CD4-positive, alpha-beta T cell (primary cell): ENCODE measurements at places on chromosomes 12 and 14.
A peak's percentile ranks its signal among the peaks of the same experiment; 100 is the strongest.

DNA sequence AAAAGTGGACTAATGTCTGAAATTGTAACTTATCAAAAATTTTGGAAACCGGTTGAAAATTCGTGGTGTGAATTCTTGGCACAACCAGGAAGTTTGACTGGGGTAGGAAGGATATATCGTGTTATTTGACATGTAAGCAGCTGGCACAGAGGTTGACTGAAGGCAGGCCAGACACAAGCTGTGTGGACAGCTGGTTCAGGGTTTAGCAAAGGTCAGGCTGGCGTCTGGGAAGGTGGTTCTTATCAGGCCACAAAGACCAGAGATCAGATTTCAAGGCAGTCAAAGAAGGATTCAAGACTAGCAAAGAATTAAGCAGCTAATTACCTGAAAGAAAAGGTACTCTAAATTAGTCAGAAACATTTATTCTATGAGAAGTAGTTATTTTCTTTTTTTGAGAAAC, 450.2 kb upstream of the MDGA2 start:
- DNase-seq, result no peak

GRCh38 chr14:90609376-90609775, 206.9 kb downstream of the TTC7B start:
- no peak for DNase-seq

GRCh38 chr12:83841620-83842019, 1071.0 kb downstream of the SLC6A15 start:
- DNase-seq, result no peak

DNA sequence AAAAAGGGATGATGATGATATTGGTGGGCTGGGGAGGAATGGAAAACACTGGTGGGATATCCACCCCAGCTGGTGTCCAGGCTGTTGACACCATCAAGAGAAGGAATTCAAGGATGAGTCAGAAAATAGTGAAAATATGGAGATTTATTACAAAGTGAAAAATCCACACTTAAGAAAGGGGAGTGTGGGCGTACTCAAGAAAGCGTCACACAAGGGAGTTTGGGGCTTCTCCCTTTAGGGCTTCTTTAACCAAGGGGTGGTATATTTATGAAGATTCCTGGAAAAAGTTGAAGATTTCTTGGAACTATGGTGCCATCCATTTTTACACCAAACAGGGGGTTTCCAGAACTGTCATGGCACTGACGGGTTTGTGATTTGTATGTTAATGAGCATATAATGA, 63.1 kb upstream of the ARID2 start:
- DNase-seq, result no peak

GRCh38 chr12:24695657-24696329, 253.1 kb downstream of the BCAT1 start:
- no peak for DNase-seq

GRCh38 chr12:89760783-89761182, 52.1 kb upstream of the ATP2B1 start:
- no peak for DNase-seq

DNA sequence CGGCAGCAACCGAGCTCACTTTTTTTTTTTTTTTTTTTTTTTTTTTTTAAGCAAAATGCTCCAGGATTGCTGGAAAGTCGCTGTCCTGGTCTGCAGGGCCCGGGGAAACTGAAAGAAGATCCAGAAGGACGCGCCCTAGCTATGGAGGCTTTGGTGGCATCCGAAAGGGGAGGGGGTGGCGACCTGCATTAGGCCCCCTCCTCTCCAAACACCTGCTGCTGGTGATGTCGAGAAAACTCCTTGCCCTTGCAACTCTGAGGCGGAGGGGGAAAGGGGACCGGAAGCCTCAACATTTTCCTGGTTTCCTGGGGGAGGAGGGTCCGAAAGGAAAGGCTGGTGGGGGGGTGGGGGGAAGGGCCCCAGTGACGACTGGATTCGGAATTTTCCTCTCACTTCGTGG, 421.1 kb downstream of the VRK1 start:
- DNase-seq, result no peak

- DNase-seq, result no peak
Measured at GRCh38 chr12:124744273-124744640, 119.4 kb downstream of the SCARB1 start.

DNA sequence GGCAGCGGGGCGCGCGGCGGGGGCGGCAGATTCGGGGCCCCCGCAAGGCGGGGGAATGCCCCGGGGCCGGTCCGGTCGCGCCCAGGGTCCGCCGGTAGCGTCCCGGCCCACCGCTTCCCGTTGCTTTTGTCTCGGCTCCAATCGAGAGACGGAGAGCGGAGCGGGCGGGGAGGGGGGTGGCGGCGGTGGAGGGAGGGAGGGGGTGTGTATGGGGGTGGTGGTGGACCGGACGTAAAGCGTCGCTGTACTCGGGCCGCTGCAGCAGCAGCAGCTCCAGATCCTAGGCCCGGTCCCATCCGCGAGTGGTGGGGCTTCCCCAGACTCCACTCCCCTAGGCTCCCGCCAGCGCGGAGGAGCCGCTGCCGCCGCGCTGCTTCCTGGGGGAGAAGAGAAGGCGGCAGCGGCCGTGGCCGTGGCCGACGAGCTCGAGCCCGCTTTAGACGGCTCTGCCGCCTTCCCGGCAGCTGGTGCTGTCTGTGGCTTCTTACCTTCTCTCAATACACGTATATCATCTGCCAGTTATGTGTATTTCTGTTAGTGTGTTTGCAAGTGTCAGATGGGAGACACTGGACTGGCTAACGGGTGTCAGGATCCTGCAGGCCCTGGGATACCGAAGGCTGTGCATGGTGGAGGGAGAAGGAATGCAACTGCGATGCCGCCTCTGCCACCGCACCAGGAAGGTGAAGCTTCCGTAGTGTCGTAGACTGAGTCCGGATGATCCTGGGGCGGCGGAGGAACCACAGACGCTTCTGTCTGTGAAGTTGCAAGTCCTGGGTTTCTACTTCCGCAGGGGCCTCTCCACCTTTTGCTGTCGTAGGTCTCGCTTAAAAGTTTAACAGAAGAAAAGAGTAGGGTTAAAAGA, 508 bp downstream of the CNOT2 start:
- peak; percentile 62 for DNase-seq

GRCh38 chr14:22794551-22794951, 20.7 kb downstream of the SLC7A7 start:
- no peak for DNase-seq

DNA sequence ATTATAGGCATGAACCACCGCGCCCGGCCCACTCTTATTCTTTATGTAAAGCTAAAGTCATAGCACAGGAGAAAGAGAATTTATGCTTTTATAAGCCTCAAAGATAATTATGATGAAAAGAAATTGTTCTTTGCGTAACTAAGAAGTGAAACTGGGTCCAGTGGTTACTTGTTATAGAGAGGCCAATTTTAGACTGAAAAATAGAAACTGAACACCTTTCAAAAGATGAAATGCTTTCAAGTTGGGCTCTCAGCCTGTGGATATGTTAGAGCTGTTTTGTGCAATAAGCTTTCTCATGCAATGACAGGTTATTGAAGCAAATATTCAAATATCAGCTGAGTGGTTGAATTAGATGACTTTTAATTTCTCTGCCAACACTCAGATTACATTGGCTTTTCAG, 7.9 kb downstream of the TMEM253 start:
- no peak for DNase-seq

- peak; percentile 85 for DNase-seq
Measured at GRCh38 chr12:121802843-121803698, 738 bp upstream of the SETD1B start.

DNA sequence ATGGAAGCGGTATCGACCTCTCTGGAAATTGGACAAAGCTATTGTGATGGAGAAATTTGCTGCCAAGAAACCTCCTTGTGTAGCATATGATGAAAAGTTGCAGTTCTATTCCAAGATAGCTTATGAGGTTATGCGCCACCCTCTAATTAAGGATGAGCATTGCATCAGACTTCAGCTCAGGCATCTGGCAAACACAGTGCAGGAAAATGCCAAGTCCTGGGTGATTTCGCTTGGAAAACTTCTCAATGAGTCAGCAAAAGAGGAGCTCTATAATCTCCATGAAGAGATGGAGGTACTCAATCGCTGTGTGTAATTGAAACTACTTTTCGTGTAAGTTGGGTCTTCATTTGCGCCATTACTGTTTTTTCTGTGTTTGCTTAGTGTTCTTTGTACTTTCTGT, 51.2 kb downstream of the DNAH10 start:
- no peak for DNase-seq

DNA sequence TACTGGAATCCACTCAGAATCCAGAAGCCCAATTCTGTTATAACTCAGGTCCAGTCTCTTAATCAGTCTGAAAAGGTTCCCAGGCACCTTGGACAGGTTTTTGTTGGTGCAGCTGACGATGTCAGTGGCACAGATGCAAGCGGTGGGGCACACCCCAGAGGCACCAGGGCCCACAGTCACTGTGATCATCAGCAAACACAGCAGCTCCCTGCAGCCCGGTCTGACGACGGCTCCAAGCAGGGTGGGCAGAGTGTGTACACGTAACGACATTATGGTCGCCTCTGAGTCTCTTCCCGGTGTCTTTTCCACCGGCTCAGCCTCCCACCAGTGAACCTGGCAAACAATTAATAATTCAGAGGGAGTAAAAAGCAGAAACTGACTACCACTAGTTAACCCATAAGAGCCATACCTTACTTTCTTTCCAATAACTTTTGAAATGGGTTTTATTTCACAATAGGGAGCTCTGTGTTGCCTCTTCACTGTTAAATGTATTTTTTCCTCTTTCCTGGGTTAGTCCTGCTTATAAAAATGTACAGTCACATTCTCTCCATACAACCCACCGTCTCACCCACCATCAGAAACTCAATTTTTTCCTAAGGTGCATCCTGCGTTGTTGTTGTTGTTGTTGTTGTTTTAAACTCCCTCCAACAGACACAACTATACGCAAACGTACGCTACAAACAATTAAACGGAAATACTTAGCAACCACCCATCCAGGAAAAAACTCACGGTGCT, 521 bp upstream of the PCED1B start:
- peak; percentile 63 for DNase-seq

- no peak for DNase-seq
Measured at GRCh38 chr12:42673535-42673934, 84.0 kb upstream of the PRICKLE1 start.

DNA sequence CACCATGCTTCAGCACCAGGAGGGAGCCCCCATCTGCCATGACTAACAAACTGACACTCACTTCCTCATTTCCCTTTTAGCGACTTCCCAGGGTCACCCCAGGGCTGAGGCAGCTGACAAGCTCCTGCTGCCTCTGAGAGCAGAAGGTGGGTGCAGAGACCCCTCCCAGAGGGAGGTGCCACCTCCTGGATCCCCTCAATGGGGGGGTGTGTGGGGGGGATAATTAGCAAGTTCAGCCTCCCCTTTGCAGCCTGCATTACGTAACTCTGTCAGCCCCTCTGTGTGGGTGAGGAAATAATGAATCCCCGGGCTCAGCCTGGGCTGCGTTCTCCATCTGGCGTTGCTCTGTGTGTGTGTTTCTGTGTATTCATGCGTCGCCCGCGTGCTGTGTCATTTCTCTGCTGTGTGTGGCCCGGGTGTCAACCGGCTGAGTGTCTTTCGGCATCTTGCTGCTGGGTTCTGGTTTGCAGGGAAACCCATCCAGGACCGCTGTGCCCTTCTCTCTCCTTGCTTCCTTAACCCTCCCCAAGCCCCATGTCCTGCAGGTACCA, 28.0 kb downstream of the NOS1 start:
- no peak for DNase-seq

DNA sequence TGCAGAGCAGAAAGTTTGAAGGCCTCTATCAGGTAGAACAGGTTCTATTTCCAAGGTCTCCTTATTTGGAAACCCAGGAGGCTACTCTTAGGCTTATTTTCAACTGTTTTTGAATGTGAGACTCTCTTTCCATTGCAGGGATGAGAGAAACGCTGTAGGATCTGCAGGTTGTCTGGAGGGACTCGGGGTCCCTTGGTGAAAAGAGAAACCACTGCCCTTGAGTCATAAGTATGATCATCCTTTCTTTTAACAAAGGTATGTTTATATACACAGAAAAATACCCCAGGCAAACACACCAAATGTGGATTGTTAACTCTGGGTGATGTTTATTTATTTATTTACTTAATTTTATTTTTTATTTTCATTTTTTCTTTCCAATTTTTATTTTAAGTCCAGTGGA, 57.8 kb upstream of the MAX start:
- no peak for DNase-seq

DNA sequence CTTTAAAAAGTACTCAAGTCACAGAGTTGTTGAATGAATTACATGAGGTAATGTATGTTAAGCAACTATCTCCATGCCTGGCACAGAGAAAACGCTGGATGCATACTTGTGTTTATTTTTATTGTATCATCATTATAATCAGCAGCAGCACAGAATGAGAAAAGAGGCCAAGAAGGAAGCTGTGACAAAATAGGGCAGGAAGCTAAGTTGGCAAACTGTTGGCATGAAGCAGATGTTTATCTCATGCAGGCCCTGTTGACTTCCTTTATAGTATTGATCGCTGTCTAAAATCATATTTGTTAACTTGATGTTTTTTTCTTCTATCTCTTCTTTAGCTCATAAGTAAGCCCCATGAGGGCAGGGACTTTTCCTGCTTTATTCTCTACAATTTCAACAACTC, 466.6 kb downstream of the TRHDE start:
- no peak for DNase-seq

GRCh38 chr14:100372357-100373048, 49.4 kb downstream of the SLC25A47 start:
- DNase-seq, result no peak

GRCh38 chr14:21449899-21450216, 6.1 kb downstream of the CHD8 start:
- no peak for DNase-seq

DNA sequence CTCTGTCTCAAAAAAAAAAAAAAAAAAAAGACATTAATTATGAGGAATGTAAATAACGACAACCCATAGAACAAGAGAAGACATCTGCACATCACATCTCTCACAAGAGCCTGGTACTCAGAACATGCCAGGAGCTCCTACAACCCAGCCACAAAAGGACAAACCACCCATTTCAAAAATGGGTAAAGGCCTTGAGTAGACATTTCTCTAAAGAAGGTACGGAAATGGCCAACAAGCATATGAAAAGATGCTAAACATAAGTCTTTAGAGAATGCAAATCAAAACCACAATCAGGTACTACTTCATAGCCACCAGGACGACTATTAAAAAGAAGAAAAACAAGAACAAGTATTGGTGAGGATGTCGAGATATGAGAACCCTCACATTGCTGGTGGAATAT, 13.3 kb downstream of the AMN start:
- no peak for DNase-seq

DNA sequence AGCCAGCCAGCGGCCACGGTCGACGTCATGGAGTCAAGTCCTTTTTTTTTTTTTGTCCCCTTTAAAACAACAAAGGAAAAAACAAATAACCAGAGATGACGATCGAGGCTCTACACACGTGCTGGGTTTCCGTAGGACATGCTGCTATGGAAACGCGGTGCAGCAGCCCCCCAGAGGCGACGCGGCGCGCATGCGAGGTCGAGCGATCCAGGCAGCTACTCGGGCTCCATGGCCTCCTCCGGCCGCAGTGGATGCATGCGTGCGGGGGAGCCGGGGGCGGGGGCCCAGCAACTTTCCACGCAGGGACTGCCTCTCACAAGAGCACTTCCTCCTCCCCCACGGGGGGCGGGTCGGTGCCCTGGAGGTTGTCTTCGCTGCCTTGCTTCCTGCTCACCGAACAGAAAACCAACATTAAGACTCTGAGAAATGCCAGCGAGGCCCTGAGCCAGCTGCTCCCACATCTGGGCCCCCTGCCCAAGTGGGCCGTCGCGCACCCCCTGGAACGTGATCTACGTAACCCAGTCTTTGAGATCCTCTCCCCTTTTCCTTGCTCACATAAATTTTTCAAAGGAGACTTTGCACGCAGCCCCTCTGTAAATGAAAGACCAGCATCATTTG, 30.7 kb downstream of the P2RX4 start:
- peak; percentile 92 for DNase-seq
